B cell (primary cell): ENCODE measurements at places on chromosomes 13 and 19. TPM values are rescaled to one million over a fixed set of nuclear protein-coding genes. Genes with fewer than 3 reads are reported as not detected.
A peak's percentile ranks its signal among the peaks of the same experiment; 100 is the strongest.

The GIPC3 gene
- polyA plus RNA-seq: 0.39 and 0.48 TPM in 2 replicates

- DNase-seq: peak; percentile 11
Observed at GRCh38 chr13:51704399-51705313, 99.3 kb downstream of the DHRS12 start.

GRCh38 chr19:50832666-50833065 lies 708 bp downstream of the KLK15 start:
- DNase-seq: no peak

DNA sequence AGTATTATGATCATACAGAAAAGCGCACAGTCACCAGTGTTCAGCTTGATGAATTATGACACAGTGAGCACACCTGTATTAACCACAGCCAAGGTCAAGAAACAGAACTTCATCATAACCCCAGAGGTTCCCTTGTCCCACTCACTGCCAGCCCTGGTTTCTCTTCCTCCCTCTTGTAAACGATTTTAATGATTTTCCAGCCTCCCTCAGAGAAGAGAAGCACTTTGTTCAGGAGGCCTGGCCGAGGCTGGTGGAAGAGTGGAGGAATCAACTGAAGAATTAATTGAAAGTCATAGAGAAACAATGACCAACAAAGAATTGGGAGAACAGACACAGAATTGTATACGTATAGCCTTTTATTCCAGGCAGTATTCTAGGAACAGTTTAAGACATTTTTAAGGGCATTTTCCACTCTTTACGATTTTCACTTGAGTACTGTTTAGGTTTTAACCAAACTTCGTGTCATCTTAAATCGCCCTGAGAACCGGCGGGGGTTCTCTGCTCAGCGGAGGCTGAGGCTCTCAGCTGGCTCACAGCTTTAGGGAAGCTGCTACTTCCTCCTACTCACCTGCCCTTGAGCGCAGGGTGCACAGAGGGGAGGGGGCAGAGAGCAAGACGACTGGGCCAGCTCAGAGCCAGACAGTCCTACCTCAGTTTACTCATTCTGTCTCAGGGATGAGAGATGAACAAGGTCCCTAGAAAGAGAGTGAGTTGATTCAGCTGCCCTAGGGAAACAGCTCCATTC lies 108.6 kb downstream of the AKAP11 start:
- peak; percentile 84 for DNase-seq

DNA sequence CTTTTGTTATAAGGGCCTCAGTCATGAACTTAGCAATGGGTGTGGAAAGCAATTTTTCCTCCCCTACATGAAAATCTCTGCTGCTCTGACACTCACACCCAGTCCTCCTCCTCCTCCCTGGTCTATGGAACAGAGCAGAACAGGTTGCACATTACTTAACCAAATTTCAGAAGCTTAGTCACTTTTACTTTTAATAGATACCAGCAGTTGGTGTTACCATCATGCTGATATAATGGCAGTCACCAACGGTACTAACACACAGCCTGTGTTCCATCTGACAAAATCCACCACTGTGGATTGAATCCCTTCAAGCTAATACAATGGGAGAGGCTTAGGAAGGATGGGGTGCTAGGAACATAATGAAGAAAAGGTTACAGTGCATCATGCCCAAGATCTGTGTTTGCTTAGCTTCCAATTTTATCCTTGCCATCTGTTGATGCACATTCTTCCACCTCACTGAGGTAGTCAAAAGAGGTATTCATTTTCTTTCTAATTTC lies 9.8 kb downstream of the TPT1 start:
- no peak for DNase-seq

DNA sequence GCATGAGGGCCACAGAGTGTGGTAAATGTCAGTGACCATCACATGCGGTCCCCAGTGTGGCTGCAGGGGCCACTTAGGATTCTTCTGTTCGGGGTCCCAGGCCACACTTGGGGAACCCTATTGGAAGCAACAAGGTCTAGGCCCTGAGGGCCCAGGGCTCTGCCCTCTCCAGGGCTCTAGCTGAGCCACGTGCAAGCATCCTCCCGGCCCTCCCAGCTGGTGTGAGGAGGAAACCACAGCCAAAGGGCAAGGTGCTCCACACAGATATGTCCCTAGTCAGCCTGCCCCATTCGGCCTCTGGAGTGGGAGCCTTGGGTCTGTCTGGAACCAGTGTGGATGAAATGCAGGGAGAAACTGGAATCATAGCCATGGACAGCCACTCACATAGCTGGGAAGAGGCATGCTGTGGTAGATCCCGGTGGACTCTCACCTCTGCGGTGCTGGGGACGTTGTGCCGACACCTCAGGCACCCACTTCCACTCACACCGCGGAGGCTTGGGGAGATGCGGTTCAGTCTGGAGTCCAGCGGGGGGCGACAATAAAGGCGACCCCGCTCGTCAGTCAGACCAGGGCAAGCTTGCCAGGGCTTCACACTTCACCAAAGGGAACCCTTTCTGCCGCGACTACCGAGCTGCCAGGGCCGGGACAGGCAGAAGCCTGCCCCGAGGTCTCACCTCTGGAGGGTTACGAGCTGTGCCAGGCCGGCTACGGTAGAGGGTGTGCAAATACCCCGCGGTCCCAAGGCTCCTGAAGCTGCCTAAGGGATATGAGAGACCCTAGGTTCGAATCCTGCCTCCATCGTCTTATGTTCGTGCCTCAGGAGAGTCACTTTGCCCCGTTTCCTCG lies 4.3 kb upstream of the ZNF497 start:
- DNase-seq: no peak
